ENCODE measurements at places on chromosomes 16 and 17.

DNA sequence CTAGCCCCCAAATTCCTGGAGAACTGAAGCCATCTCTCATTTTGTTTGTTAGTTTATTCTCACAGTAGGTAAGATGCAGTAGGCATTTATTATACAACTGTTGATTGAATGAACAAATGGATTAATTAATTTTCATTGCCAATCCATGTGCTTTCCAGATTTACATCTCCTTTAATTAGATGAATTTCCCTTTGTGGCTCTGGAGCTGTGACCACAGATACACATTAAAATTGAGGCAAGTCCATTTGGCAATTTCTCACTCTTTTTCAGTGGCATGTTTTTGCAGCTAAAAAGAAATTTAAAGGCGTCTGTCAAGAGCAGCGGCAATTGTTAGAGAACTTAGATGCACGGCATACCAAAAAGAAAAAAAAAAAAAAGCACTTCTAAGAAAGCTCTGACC, 635.4 kb upstream of the SOX9 start:
- DNase-seq = no peak

- no peak for DNase-seq
Observed at GRCh38 chr17:76414334-76415295, 30.2 kb downstream of the SPHK1 start.

GRCh38 chr17:60743799-60744198, 66.1 kb downstream of the BCAS3 start:
- no peak for DNase-seq

- no peak for DNase-seq
Observed at GRCh38 chr16:10791048-10791447, 27.5 kb downstream of the TVP23A start.

GRCh38 chr16:54505549-54506213, 219.1 kb upstream of the IRX3 start:
- no peak for DNase-seq

GRCh38 chr16:79928142-79928873, 327.8 kb upstream of the MAF start:
- no peak for DNase-seq

- DNase-seq = no peak
Observed at GRCh38 chr17:66519154-66519553, 216.7 kb downstream of the PRKCA start.

DNA sequence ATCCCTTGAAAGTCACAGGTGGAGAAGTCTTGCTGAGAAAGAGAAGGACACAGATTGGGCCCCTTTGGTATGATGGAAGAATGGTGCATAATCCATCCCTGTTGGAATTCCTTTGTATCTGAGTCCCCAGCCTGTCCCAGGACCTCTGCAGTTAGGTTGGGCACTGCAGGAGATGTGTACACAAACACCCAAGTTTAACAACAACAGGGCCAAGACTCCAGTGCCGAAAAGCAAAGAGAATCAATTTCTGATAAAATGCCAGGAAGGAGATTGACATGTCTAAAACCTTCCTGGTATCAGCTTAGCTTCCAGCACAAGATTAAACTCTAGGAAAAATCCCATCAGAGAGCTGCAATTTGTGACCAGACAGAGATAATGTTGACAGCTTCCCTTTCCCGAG, 32.9 kb downstream of the KATNIP start:
- DNase-seq = no peak

- DNase-seq = no peak
Observed at GRCh38 chr16:23333034-23333579, 31.0 kb downstream of the SCNN1B start.

DNA sequence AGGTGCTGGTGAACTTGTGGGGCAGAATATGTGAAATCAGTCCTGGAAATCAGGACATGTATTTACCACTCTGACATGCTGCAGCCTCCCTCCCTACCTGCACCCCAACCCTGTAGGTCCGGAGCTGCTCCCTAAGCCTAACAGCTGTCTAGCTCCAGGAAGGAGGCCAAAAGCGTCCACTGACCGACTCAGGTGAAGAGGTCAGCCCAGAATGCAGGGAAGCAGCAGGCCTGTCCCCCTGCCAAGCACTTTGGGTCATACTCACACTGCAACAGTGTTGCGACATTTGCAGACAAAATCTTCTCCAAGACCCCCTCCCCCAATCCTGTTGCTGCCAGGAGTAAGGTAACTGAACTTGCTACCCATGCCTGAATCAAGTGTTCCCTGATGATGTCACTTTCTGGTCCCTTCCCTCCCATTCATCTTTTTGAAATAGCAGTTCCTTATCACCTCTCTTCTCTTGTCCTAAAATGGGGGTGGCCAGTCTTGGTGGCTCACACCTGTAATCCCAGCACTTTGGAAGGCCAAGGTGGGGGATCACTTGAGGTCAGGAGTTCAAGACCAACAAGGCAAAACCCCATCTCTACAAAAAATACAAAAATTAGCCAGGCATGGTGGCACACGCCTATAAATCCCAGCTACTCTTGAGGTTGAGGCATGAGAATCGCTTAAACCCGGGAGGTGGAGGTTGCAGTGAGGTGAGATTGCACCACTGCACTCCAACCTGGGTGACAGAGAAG, 1.3 kb upstream of the ACLY start:
- no peak for DNase-seq

GRCh38 chr17:17769869-17770631, 66.7 kb downstream of the SREBF1 start:
- no peak for DNase-seq

- no peak for DNase-seq
Observed at GRCh38 chr17:47162013-47162622, 27.0 kb downstream of the CDC27 start.

DNA sequence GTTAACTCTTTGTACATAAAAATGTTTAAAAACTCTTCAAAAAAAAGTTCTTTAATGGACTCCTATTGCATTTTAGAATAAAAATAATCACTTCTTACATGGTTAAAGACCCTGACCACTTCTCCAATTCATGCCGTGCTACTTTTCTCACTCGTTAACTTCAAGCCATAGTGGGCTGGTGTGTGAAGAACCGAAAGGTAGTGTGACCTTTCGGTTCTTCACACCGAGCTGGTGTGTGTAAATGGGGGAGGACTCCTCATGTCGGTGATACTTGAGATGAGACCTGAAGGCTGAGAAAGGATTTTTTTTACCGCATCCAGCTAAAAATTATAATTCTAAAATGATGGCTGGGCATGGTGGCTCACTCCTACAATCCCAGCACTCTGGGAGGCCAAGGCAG, 22.1 kb downstream of the RFFL start:
- DNase-seq = no peak

DNA sequence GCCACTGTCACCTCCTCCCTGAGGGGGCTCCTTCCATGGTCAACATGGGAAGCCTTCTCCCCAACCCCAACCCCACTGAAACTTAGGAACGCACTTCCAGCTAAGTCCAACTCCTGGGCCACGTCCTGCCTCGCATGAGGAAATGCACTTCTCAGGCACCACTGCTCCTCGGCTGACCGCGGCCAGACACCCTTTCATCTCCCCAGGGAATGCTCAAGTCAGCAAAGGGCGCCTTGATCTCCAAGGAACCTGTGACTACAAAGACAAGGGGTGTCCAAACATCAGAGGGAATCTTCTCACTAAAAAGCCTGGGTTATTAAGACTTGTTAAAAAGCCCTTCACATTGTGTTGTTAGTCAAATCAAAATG, 124.9 kb upstream of the HSBP1 start:
- no peak for DNase-seq

DNA sequence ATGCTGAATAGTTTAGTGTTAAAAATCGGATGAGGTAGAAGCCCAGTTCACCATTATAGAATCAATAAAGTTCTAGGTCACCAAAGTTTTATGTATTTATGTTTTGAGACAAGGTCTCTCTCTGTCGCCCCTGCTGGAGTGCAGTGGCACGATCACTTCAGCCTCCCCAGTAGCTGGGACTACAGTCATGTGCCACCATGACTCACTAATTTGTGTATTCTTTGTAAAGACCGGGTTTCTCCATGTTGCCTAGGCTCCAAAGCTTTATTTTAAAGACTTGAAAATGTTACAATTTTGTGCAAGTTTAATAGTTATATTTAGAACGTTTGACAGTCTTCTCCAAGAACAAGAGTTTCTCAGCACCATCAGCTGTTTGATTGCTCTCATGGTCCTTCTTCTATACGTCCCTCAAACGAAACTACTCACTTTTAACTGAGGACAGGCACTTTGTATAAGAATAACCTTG, 32.1 kb downstream of the NDE1 start:
- DNase-seq = peak; percentile 30

GRCh38 chr17:45361451-45361850, 44.6 kb upstream of the MAP3K14 start:
- DNase-seq = no peak

- DNase-seq = no peak
Observed at GRCh38 chr16:50702725-50703124, 9.3 kb downstream of the NOD2 start.

- DNase-seq = no peak
Observed at GRCh38 chr16:85788819-85789218, 10.5 kb downstream of the EMC8 start.

- DNase-seq = peak; percentile 17
Observed at GRCh38 chr17:81396722-81397313, 1.6 kb downstream of the BAHCC1 start.

DNA sequence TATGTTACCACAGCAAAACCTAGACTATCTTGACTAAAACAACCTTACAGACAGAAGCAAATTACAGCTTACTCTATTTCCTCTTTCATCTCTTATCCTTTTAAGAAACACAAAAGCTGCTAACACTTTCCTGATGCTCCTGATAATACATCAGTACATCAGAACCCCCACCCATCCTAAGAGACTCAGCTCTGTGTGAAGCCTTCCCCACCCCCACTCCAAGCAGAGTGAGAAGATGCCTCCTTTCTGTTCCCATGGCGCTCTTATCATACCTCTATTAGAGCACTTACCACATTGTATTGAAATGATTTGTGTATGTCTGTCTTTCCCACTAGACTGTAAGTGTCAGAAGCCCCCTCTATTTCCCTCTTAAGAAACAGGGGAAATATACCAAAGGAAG, 42.4 kb upstream of the HS3ST2 start:
- no peak for DNase-seq

- no peak for DNase-seq
Observed at GRCh38 chr17:32520737-32521404, 34.1 kb downstream of the CDK5R1 start.

DNA sequence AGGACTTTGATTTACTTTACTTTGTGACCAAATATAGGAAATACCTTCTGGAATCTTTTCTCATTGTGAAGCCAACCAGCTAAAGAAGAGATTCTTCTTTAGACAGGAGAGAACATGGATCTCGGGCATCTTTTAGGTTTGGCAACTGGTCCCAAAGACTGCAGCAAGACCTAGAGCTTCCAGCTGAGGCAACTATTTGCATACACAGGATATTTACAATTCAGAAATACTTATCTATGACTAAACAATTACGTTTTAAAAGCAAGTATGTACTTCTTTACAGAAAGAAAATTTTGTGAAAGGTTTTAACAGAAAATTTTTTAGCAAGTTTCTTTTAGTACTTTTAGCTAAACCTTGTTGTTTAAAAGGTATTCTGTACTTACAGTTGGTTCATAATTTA, 106.5 kb downstream of the MAP2K4 start:
- DNase-seq = no peak

DNA sequence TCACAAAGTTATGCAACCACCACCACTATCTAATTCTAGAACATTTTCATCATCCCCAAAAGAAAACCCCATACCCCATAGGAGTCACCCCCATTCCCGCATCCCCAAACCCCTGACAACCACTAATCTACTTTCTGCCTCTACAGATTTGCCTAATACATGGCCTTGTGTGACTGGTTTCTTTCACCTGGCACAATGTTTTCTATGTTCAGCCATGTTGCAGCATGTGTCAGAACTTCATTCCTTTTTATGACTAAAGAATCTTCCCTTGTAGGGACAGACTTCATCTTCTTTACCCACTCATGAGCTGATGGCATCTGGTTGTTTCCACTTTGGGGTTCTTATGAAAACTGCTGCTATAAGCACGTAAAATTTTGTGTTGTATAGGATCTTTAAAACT, 34.6 kb downstream of the CYTH1 start:
- no peak for DNase-seq

- DNase-seq = no peak
Observed at GRCh38 chr17:68060336-68060735, 24.8 kb downstream of the KPNA2 start.

DNA sequence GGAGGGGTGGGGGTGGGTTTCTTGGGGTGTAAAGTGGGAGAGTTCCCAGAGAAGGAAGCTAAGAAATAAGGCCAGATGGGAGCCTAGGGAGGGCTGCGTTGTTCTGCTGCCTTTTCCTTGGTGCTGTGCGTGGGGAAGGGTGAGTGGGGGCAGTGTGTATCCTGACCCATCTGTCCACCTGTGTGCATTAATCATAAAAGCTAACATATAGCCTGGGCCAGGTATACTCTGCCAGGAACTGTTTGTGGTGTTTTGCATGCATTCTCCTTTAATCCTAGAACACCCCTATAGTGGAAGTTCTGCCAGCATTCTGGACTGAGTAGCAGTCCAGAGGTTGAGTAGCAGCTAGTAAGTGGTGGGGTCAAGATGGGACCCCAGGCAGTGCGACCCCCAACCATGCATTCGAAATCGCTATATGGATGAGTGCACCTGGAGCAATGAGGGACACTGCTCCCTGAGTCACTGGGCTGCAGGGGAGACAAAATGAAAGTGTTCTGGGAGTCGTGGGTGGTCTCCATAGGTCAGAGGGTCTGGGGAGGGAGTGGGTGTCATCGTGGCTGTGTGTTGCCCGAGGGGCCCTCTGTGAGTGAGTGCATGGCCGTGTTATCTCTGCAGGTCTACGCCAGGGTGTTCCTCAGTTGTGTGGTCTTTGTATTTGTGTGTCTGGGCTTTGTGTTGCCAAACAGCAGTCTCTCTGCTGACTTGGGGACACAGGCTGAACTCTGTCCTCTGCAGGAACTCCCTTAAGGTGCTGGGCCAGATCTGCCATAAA, 1.3 kb downstream of the ERBB2 start:
- DNase-seq = no peak
